ENCODE measurements at places on chromosomes 6 and 20.

DNA sequence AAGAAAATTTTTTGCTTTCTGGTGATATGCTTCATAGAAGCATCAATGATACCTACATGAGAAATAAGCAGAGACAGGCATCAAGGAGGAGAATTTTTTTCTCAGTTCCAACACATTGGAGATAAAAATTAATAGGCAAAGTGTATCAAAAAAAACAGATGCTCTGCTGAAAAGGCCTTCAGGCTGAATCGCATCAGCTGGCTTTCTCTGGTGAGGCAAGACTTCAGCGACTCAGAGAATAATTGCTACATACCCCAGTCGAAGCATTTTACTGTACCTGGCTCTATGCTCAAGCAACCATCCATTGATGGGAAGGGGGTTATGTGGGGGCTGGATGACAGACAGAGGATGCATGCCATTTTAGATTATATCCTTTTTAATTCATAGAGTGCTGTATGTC lies 415.1 kb downstream of the TFAP2A start:
- DNase-seq = no peak

GRCh38 chr20:5056801-5057599 lies 55.7 kb upstream of the SLC23A2 start:
- peak; percentile 54 for DNase-seq

- DNase-seq = no peak
These were observed 2.3 kb upstream of the OCSTAMP start for GRCh38 chr20:46552460-46553420.

DNA sequence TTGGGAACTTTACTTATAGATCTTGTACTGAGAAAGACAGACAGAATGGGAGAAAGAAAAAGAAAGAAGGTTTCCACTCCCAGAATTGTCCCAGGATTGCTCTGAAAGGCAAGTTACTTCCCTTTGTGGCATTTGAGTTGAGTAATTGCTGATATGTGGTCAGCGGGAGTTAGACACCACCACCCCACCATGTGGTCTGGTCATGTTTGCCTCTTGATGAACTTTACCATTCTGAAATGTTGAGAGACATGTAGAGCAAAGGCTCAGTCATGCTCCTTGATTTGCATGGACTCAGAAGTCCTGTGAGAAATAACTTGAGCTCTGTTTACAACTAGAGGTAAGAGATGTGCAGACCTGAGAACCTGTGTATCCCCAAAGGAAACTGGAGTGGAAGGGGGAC lies 17.1 kb downstream of the TCF21 start:
- no peak for DNase-seq

GRCh38 chr6:16338577-16339264 lies 100.3 kb downstream of the GMPR start:
- no peak for DNase-seq

- no peak for DNase-seq
These were observed 30.2 kb upstream of the MRGBP start for GRCh38 chr20:62766071-62766450.

DNA sequence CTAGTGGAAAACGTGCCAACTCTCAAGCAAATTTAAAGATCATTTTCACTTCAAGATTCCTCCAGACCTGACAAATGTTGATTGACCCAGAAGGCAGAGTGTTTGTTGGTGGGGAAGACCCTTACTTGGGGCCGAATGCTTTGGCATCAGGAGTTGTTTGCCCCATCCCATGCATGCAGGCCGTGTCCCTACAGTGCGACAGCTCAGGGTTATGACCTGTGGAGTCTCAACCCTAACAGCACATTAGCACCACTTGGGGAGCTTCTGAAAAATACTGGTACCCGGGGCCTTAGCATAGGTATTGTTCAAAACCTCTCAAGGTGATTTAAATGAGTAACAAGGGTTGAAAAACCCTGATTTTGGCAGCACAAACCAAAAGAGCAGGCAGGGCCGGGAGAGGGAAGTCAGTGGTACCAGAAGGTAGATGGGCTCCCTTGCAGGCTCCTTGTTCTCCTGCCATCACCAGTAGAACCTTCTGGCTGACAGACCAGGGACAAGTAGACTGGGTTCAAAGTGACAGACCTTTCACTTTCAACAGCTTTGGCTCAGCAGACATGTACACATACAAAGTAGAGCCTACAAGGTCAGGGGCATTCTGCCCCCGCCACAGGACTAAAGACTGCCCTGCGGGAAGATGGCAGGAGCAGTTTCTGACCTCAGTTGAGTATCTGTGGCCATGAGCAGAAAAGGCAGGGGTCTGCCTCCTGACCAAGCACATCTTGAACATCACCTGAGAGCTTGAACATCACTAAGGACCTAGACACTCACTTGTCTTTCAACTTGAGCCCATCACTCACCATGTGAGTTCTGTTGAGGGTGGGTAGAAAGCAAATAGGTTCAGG lies 39.6 kb downstream of the PLCG1 start:
- no peak for DNase-seq

- no peak for DNase-seq
These were observed 216.4 kb downstream of the DLL1 start for GRCh38 chr6:170074435-170074834.

DNA sequence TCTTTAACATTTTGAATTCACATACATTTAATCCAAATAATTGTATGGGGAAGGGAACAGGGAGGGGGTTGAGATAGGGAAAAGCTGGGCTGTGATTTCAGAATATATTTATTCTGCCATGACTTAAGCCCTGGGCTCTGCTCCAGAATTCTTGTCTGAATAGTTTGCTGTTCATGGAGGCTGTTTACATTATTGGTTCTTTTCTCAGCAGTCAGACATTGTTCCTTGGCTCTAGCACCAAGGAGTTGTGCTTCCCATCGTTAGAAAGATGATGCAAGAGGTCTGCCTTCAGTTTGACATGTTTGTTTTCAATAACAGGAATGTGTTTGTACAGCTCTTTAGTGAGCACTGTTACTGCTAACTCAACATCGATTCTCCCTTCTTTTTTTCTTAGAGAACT lies 198.8 kb upstream of the CDYL start:
- no peak for DNase-seq

GRCh38 chr20:57464642-57465211 lies 60.2 kb downstream of the CTCFL start:
- DNase-seq = no peak

GRCh38 chr6:135586844-135587243 lies 89.3 kb upstream of the AHI1 start:
- no peak for DNase-seq

GRCh38 chr6:84033523-84034451 lies at the start of gene MRAP2:
Gene MRAP2, plus strand, starts transcription at chr6:84033772. Its CDS starts 21,547 bp downstream, at chr6:84055319.
- DNase-seq = no peak

DNA sequence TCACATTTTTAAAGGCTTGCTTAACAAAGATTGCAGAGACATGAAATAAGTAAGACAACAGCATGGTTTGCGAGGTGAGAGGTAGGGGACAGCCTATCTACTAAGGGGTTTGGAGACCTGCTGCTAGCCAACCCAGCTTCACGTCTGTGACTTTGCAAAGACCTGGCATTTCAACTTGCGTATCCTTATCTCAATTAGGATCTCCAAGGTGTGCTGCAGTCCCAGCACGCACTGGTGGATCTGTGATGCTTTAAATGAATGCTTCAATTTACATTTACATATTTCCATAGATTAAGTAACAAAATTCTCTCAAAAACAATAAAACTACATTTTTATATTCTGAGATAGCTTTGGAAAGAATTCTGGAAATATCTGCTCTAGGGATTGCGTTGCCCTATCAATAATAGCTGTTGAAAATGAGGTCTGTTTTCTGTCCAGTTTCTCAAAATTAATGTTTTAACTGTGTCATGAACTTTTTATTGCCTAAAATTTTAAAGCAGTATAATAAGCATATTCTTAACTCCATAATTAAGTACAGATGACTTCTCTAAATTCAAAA lies 124.4 kb upstream of the EDN1 start:
- DNase-seq = no peak

GRCh38 chr6:46281110-46281509 lies 110.3 kb upstream of the ENPP5 start:
- no peak for DNase-seq

DNA sequence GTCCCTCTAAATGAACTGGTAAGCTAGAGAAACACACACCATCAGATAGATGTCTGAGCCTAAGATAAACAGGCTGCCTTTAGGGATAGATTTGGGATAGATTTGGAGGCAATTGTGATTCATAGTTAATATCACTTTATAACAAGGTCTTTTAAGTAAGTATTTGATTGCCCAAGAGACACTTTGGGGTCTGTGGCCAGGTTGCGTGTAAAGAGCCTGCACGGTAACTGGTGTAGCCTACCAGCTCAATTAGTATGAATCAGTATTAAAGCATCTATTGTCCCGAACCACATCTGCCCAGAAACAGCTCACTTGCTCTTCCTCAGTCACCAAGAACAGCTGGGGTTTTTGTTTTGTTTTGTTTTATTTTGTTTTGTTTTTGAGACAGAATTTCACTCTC lies 193.3 kb downstream of the SASH1 start:
- DNase-seq = no peak

GRCh38 chr20:11734431-11734830 lies 183.3 kb upstream of the BTBD3 start:
- no peak for DNase-seq

GRCh38 chr20:51169813-51170212 lies 146.9 kb upstream of the KCNG1 start:
- no peak for DNase-seq

Measured in effector CD4-positive, alpha-beta T cell (primary cell).